Stimulated activated CD8-positive, alpha-beta memory T cell treated with anti-CD3 and anti-CD28 coated beads, Interleukin-7, amount 100 ng/mL, for 1 hour (primary cell): ENCODE measurements at places on chromosomes 11 and 22.

DNA sequence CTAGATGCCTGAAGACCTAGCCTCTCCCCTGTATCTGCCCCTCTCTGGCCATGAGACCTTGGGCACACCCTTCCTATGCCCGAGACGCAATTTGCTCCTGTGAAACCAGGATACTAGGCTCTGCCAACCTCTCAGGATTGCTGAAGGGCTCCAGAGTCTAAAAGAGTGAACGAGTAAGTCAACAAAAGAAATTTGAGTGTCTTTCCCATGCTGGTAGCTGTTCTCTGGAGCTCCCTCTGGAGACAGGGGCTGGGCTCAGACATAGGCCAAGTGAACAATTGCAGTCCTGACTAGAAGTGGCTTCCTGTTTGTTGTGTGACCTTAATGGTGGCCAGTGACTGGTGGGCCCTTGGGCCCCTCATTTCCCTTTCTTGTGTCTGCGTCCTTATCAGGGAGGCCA, 189.0 kb upstream of the NARS2 start:
- no peak for DNase-seq

DNA sequence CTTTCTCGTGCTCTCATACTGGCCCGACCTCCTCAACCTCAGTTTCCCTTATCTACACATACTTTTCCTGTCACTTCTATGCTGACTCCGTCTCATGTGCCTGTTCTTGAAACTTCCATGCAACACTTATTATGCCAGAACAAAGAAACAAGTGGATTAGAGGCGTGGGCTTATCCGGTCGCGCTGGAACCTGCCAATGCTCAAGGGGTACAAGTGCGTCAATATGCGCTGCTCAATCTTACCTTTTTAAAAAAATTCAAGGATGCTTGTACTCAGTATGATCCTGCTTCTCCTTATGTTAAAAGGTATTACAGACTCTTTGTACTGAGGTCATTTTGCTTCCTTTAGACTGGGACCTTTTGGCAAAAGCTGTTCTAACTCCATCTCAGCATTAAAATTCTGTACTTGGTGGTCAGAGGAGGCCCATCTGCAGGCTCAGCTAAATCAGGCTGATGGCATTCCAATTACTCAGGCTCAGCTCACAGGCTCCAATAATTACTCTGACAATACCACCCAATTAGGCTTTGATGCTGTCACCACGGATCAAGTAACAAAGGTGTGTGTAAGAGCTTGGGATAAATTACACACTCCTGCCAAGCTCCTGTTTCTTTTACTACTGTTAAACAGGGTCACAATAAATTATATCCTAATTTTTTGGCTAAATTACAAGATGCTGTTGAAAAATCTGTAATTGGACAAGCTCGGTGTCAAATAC, 26.3 kb upstream of the ALDH3B2 start:
- no peak for DNase-seq

DNA sequence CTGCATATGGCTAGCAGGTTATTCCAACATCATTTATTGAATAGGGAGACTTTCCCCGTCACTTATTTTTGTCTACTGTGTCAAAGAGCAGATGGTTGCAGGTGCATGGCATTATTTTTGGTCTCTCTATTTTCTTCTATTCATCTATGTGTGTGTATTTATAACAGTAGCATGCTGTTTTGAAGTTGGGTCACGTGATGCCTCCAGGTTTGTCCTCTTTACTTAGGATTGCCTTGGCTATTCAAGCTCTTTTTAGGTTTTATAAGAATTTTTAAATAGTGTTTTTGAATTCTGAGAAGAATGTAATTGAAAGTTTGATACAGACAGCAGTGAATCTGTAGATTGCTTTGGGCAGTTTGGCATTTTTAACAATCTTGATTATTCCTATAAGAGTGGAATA, 770.6 kb downstream of the CNTN5 start:
- no peak for DNase-seq

DNA sequence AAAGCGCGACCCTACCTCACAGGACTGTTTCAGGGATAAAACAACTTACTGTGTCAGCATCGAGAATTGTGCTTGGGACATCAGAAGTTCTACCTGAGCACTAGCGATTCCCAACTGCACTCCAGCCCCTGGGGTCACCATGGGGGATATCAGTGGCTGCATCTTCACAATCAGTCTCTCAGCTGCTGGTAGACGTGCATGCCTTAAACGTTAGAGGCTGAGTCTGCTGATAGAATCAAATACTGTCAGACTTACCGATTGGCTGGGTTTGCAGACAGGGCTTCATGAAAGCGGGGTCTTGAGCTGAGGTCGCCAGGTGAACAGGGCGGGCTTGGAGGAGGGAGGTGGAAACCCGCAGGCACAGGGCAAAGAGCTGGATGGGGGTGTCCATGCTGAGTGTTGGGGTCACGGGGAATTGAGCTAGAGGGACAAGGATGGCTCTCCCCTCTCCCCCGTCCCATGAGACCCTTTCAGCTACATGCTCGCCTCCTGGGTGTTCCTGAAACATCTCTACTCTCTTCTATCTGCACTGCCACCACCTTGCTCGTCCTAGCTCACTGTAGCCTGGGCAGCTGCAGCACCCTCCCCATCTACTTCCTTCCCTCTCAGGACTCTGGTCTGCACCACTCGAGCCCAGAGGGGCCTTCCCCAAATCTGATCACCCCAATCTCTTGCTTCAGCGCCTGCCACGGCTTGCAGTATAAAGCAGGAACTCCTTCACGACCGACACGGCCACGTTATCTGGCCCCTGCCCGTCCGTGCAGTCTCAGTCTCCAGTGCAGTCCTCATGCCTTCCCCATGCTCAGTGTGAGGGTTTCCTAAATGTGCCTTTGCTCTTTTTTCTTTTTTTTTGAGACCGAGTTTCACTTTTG, 43.5 kb downstream of the ST14 start:
- DNase-seq = no peak

- DNase-seq = no peak
Observed at GRCh38 chr11:64881476-64881875, 3.1 kb upstream of the EHD1 start.

DNA sequence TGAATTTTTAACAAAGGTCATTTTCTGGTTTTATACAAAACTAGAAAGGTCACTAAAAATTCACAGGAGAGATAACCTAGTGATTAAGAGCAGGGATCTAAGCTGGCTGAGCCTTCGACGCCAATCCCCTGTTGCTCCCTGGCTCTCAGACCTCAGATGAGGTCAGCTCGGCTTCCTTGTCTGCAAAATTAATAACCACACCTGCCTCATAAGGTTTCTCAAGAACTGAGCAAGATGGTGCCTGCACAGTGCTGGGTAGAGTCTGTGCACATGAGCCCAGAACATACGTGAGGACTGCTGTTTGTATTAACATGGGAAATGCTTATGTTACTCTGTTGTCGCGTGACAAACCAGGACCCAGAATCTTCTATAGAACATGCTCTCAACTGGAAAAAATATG, 24.4 kb upstream of the CD5 start:
- DNase-seq = no peak

GRCh38 chr22:45090497-45090910, 73.2 kb upstream of the NUP50 start:
- DNase-seq = no peak

GRCh38 chr11:23611726-23612125, 751.5 kb upstream of the CCDC179 start:
- DNase-seq = no peak

GRCh38 chr11:102191832-102192231, 81.6 kb downstream of the YAP1 start:
- DNase-seq = no peak

DNA sequence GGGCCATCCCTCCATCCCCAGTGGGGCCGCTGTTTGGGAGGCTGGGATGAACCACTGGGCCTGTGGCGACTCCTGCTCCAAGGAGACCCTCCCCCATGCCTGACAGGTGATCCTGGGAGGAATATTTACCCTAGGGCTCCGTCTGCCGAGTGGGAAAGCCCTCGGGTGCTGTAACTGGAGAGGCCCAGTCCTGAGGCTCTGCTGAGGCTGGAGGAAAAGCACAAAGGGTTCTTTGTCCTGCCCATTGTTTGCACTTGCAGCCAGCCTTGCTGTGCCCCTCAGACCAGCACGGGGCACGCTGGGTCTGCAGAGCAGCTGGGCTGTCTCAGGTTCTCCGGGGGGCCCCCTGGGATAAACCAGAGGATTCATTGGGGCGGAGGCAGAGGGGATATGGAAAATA, 321.1 kb downstream of the MN1 start:
- no peak for DNase-seq

DNA sequence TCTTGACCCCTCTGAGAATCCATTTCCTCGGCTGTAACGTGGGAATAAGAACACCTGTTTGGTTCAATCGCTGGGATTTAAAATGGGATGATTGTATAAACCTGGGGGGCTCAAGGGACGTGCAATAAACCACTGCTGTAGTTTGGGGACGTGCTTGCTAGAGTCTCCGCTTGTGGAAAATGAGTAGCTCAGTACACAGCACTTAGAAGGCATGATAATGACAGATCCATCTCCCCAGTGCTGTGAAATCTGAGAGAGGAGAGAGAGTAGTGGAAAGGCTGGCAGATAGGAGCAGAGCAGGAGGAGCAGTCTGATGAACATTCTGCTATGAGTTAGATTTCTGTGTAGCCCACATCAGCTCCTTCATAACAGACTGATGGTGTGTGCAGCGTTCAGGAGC, 256.5 kb downstream of the MN1 start:
- DNase-seq = no peak

DNA sequence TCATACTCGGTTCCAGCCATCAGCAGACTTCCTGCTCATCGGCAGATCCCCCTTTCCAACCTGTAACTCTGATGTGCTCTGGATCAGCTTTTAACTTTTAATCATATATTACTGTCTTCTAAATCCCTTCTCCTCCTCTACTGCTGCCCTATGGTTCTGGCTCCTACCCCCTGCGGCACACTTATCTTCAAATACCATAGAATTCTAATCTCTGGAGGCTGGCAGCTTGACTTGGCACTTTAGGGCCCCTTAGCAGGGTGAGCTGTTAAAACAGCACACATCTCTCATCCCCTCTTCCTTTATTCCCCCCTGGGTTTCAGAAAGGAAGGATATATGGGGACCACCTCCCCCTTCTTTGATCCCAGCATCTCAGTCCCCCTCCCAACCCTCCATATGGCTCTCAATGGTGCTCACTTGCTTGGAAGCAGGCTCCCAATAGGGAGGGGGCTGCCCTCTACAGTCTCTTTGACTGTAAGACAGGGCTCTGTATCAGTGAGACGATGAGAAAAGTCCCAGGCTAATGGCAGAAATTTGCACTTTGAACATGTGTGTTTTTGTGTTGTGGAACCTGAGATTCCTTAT, 4.4 kb upstream of the CNTF start:
- DNase-seq = no peak

- no peak for DNase-seq
Observed at GRCh38 chr22:22465782-22466181, 42.8 kb downstream of the ZNF280B start.

GRCh38 chr11:57419146-57419545, 7.8 kb downstream of the SLC43A3 start:
- DNase-seq = no peak

GRCh38 chr11:21554284-21554683, 638.6 kb upstream of the ANO5 start:
- DNase-seq = no peak

GRCh38 chr11:122108828-122109227, 7.2 kb downstream of the BLID start:
- DNase-seq = no peak
